ENCODE measurements at places on chromosomes 3 and 15. TPM values are rescaled to one million over a fixed set of nuclear protein-coding genes. Genes with fewer than 3 reads are reported as not detected.
A peak's percentile ranks its signal among the peaks of the same experiment; 100 is the strongest.

GRCh38 chr3:88809993-88810392, 297.4 kb upstream of the EPHA3 start:
- no peaks in the 10 kb centered on the region for H3K27me3 ChIP-seq
- no peak overlapping the region for H3K4me3 ChIP-seq
- DNase-seq: no peak
- H3K4me1 ChIP-seq: peaks cover 15% of the 10 kb centered on the region
- no peaks in the 10 kb centered on the region for H3K36me3 ChIP-seq
- no peak overlapping the region for H3K27ac ChIP-seq

EFHB gene
- 0.84 TPM for total RNA-seq

DNA sequence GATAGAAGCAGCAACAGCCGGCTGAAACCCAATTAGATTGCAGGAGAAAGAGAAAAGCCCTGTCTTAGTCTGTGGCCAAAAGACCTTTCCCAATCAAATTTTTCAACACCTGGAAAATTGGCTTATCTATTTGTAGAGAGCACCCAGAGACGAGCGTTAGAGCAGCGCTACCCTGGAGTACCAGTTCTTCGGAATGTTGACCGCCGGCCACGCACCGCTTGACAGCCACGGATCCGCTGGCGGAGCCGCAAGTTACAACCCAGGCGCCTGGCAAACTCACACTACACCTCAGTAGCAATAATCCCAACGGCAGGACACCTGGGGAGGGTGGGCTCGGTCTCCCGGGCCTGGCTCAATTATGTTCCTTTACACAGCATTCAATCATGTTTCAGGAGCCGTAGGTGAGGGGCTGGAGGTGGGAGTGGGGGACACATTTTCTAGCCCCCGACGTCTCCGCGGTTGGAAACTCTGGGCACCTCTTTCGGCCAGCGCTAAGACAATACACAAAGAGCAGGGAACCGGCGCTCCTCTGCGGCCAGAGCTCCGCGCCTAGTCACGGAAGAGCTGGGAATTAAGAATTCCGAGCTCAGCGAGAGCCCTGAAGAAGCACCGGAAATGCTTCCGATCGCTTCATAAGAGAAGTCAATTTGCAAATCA, 1.2 kb downstream of the MB21D2 start:
- peak overlapping the region; percentile 86 for H3K4me3 ChIP-seq
- H3K27me3 ChIP-seq: no peaks in the 10 kb centered on the region
- no peaks in the 10 kb centered on the region for H3K36me3 ChIP-seq
- no peak for DNase-seq
- H3K4me1 ChIP-seq: peaks cover 20% of the 10 kb centered on the region
- peak overlapping the region; percentile 96 for H3K27ac ChIP-seq

KNG1 gene
- total RNA-seq: not detected

IGSF11 gene
- total RNA-seq: 7.0 TPM

- no peak overlapping the region for H3K27ac ChIP-seq
- H3K36me3 ChIP-seq: no peaks in the 10 kb centered on the region
- no peak for DNase-seq
Observed at GRCh38 chr3:194280777-194281176, 70.4 kb downstream of the CPN2 start.

- H3K4me1 ChIP-seq: peaks cover 54% of the 10 kb centered on the region
- peak overlapping the region; percentile 44 for H3K4me3 ChIP-seq
- DNase-seq: peak; percentile 92
- H3K27me3 ChIP-seq: no peaks in the 10 kb centered on the region
Observed at GRCh38 chr3:195209847-195210265, 61.1 kb downstream of the XXYLT1 start.
